Iris pigment epithelial cell (primary cell): ENCODE measurements at places on chromosomes 2 and 18.

DNA sequence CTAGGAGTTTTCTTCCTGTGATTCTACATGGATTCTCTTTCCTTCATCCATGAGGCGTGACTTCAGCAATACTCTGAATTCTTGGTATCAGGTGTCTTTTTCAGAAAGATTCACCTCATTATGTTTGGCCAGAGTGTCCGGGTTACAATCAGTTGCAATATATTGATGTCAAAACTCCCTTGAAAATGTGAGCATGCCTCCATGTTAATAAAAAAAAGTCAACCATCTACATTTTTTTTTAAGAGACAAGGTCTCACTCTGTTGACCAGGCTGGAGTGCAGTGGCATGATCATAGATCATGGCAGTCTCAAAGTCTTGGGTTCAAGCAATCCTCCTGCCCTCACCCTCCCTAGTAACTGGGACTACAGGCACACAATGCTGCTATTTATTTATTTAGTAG lies 80.9 kb upstream of the NEUROD1 start:
- DNase-seq = no peak

GRCh38 chr2:209565896-209566582 lies 142.2 kb downstream of the MAP2 start:
- DNase-seq = no peak

GRCh38 chr2:217279556-217279955 lies 419.7 kb upstream of the TNP1 start:
- DNase-seq = peak; percentile 86

- DNase-seq = no peak
These were observed 289.4 kb upstream of the COL3A1 start for GRCh38 chr2:188684795-188685194.

GRCh38 chr2:183088061-183088460 lies 9.5 kb downstream of the DUSP19 start:
- no peak for DNase-seq

GRCh38 chr2:23718931-23719700 lies 207.8 kb downstream of the ATAD2B start:
- DNase-seq = no peak

DNA sequence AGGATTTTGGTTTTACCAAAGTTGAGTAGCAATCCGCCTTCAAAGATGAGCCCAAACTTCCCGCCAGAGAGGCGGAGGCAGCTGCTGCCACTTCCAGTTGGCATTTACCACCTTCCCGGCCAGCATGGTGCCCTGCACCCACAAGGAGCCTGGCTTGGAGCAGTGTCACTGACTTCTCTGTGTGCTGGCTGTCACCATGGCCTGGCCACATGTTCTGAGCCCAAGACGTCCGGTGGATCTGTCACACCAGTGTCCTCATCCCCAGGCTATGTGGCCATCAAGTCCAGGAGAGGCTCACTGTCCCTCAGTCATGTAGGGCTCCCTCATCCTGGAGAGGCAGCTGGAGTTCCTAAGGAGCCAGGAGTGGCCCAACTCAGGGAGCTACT lies 100.6 kb downstream of the ACKR3 start:
- DNase-seq = no peak
